Activated CD4-positive, alpha-beta T cell treated with anti-CD3 and anti-CD28 coated beads, Interleukin-2, amount 10 ng/mL, durations not matched to agents 7 days and 5 days (primary cell): ENCODE measurements at places on chromosomes 7 and 10. TPM values are rescaled to one million over a fixed set of nuclear protein-coding genes. Genes with fewer than 3 reads are reported as not detected.

DNA sequence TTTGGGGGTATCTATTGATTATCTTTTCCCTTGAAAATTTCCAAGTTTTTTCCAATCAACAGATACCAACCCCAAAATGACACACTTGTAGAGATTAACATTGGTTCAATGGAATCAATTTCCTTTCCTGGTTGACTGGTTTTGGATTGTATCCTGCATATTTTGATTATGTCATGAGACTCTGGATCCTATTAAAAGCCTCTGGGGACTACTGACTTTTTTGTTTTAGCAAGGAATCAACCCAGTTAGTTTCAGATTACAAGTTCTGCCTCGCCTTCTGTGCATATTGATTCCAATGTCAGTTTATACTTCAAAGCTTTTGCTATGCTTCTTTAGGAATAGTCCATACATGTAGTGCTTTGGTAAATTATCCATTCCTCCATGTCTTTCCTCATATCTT, 29.2 kb downstream of the COPG2 start:
- DNase-seq, result no peak
- H3K27ac ChIP-seq, result no peak overlapping the region
- H3K4me3 ChIP-seq, result no peak overlapping the region
- peaks cover 13% of the 10 kb centered on the region for H3K4me1 ChIP-seq
- H3K36me3 ChIP-seq, result peaks cover 6% of the 10 kb centered on the region

DNA sequence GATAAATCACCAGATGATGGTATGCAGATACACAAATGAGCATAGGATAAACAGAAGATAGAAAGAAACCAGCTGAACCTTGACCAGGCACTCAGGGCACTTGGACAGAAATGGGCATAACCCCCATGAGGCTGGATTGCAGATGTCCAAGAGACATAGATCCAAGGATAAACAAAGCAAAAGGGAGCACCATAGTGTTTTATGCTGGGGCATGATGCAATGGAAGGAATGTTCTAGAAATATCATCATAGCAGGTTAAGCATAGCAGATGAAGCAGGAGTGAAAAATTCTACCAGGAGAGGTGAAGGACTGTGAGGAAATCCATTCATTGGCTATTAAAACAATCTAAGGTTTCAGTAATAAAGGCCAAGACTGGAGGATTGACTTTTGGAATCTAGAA, 70.5 kb upstream of the TES start:
- H3K27ac ChIP-seq, result no peak overlapping the region
- H3K27me3 ChIP-seq, result peaks cover 16% of the 10 kb centered on the region
- no peak for DNase-seq

GRCh38 chr10:24568042-24568441, 155.6 kb downstream of the ARHGAP21 start:
- DNase-seq, result no peak
- no peaks in the 10 kb centered on the region for H3K4me1 ChIP-seq
- no peaks in the 10 kb centered on the region for H3K36me3 ChIP-seq
- no peak overlapping the region for H3K27ac ChIP-seq

- no peaks in the 10 kb centered on the region for H3K36me3 ChIP-seq
- H3K27me3 ChIP-seq, result no peaks in the 10 kb centered on the region
- no peaks in the 10 kb centered on the region for H3K4me1 ChIP-seq
- no peak overlapping the region for H3K27ac ChIP-seq
Observed at GRCh38 chr7:155567646-155568332, 21.4 kb upstream of the CNPY1 start.

DNA sequence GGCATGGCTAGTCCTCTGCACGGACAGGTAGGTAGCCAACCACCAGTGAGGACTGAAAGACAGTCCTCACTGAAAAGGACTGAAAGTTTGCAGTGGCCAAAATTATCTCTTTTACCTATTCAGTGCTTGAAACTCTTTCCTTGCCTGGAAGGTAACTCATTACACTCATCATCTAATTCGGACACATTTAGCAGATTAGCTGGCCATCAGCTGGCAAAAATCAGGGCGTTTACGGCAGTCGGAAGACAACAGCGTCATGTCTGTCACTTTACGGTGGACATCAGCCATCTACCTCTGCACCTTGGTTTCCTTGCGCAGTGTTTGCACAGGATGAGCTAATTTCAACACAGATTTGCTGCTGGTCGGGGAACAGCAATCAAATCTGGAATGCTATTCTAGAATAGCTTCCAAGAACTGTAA, 740 bp downstream of the ANXA7 start:
- peaks cover 20% of the 10 kb centered on the region for H3K36me3 ChIP-seq
- peak overlapping the region; percentile 90 for H3K27ac ChIP-seq
- peaks cover 46% of the 10 kb centered on the region for H3K4me1 ChIP-seq
- no peaks in the 10 kb centered on the region for H3K27me3 ChIP-seq
- peak overlapping the region; percentile 90 for H3K4me3 ChIP-seq
- DNase-seq, result peak; percentile 61

GRCh38 chr10:75592791-75593643, 161.6 kb downstream of the LRMDA start:
- no peaks in the 10 kb centered on the region for H3K36me3 ChIP-seq
- DNase-seq, result no peak
- no peak overlapping the region for H3K4me3 ChIP-seq
- H3K27me3 ChIP-seq, result peaks cover 1% of the 10 kb centered on the region

DNA sequence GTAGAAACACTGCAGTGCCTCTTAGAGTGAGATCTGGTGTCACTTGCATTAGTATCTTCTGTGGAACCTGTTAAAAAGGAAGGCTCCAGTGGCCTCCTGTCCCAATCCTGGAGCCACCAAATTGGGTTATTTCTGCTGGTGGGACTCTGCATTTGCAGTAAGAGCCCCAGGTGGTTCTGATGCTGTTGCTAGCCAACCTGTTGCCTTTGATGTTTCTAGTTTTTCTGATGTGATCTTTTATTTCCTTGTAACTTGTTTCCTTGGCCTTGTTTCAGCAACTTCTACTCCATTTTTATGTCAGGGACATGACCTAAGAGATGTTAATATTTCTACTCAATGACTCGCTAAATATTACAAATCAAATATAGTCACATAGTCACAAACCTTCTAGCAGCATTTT, 12.5 kb upstream of the STN1 start:
- DNase-seq, result no peak
- peaks cover 2% of the 10 kb centered on the region for H3K27me3 ChIP-seq
- no peak overlapping the region for H3K4me3 ChIP-seq
- H3K27ac ChIP-seq, result no peak overlapping the region

GRCh38 chr7:51517187-51517586, 200.6 kb upstream of the COBL start:
- no peaks in the 10 kb centered on the region for H3K27me3 ChIP-seq
- H3K4me3 ChIP-seq, result no peak overlapping the region
- DNase-seq, result no peak
- no peak overlapping the region for H3K27ac ChIP-seq
- no peaks in the 10 kb centered on the region for H3K36me3 ChIP-seq
- no peaks in the 10 kb centered on the region for H3K4me1 ChIP-seq

DNA sequence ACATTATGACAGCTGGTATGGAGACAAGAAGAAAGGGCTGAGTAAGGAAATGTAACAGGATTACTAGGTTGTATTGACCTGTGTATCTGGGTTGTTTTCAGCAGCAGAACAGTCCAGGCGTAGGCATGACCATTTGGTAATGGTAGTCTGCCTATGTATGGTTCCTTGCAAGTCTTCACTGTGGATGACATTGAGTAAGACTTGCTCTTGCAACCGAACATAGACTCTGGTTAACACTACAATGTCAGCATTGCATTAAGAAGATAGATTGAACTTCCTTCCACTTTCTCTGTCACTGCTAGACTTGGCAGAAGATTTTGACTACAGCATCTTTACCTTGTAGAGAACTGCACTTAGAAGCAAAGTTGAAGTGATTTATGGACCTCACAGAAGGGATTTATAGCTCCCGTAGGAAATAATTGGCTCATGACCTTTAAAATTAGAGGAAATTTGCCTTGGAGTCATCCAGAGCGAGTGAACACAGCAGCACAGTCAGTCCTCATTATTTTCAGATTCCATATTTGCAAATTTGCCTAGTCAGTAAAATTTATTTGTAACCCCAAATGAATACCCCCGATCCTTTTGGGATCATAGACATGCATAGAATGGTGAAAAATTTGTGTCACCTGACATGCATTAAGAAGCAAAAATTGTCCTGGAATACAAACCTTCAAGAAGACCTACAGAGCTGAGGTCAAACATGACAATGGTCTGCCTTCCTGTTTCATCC, 79.6 kb upstream of the STRIP2 start:
- no peaks in the 10 kb centered on the region for H3K36me3 ChIP-seq
- H3K4me1 ChIP-seq, result peaks cover 5% of the 10 kb centered on the region
- no peak overlapping the region for H3K4me3 ChIP-seq

- H3K27ac ChIP-seq, result no peak overlapping the region
- H3K4me1 ChIP-seq, result no peaks in the 10 kb centered on the region
- H3K27me3 ChIP-seq, result no peaks in the 10 kb centered on the region
- no peak overlapping the region for H3K4me3 ChIP-seq
- DNase-seq, result no peak
- H3K36me3 ChIP-seq, result no peaks in the 10 kb centered on the region
Observed at GRCh38 chr10:59107147-59107546, 69.3 kb upstream of the PHYHIPL start.

- no peak for DNase-seq
- peaks cover 6% of the 10 kb centered on the region for H3K36me3 ChIP-seq
- no peaks in the 10 kb centered on the region for H3K27me3 ChIP-seq
- H3K4me1 ChIP-seq, result peaks cover 14% of the 10 kb centered on the region
- peak overlapping the region; percentile 17 for H3K27ac ChIP-seq
Observed at GRCh38 chr10:70112071-70112470, 20.6 kb downstream of the AIFM2 start.

DNA sequence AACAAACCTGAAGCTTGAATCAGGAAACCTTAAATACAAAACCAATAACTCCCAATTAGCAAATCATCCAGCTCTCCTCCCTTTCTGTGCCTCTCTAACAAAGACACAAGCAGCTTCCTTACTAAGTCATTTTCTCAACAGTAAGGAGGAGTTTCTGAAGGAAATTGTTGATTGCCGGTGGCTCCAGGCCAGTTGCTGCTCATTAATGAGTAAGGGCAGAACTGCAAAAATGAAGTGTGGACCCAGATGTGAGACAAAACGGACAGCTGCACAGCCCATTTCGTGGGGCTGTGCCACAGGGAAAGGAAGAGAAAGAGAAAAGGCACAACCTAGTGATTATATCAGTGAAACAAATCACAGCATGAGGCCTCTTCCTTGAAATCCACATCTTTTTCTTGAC, 42.8 kb upstream of the RHOBTB1 start:
- no peaks in the 10 kb centered on the region for H3K4me1 ChIP-seq
- no peak overlapping the region for H3K27ac ChIP-seq
- H3K27me3 ChIP-seq, result peaks cover 4% of the 10 kb centered on the region
- DNase-seq, result no peak
- no peak overlapping the region for H3K4me3 ChIP-seq

DNA sequence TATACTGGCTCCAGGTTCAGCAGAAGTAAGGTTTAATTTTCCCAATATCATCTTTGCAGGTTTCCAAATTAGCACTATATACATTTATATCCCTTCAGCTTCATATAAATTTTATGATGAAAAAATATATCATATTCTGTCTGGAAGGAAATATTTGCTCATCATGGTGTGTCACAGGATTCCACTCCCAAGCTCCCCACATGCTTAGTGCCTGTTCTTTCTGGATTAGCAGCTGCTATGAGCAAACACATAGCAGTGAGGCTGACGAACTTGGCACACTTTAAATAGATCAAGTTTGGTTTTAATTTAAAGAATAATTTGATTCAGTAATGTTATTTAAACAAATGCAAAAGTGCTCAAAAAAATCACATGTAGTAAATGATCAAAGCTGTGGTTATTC, 251.9 kb downstream of the AGMO start:
- DNase-seq, result no peak
- H3K4me3 ChIP-seq, result no peak overlapping the region
- H3K27ac ChIP-seq, result no peak overlapping the region
- H3K4me1 ChIP-seq, result no peaks in the 10 kb centered on the region

GRCh38 chr10:113788604-113789083, 37.2 kb downstream of the PLEKHS1 start:
- H3K36me3 ChIP-seq, result no peaks in the 10 kb centered on the region
- no peak overlapping the region for H3K27ac ChIP-seq
- H3K4me3 ChIP-seq, result no peak overlapping the region
- peaks cover 9% of the 10 kb centered on the region for H3K27me3 ChIP-seq
- DNase-seq, result no peak
- H3K4me1 ChIP-seq, result no peaks in the 10 kb centered on the region

DNA sequence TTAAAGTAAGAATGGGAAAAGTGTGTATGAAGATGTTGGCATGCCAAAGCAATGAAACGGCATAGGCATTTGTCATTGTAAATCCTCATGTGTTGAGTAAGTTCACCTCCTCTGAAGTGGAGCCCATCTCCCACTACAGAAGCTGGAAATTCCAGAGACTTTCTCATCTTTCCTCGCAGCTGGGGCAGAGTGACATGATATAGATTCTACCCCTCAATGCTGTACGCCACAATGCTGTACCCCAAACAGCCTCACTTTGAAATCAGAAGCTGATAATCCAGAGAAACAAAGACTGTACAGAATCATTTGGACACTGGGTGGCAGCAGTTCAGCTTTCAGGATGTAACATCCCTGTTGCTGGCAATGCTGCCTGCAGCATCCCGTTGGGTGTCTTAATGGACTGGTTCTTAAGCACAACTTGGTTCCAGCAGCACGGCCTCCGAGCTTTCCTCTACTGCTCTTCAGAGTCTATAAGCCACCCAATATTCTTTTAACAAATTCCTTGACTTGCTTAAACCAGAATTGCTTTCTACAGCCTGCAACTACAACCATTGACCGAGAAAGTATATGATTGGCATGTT, 18.8 kb downstream of the ZC3HAV1L start:
- no peak overlapping the region for H3K27ac ChIP-seq
- H3K36me3 ChIP-seq, result peaks cover 4% of the 10 kb centered on the region
- H3K4me3 ChIP-seq, result no peak overlapping the region
- H3K27me3 ChIP-seq, result peaks cover 18% of the 10 kb centered on the region

Gene ALOX5
- total RNA-seq, result 6.7 TPM

Gene NPSR1
- total RNA-seq, result not detected

Gene NYAP1
- 0.32 TPM for total RNA-seq

Gene TWNK
- 11.6 TPM for total RNA-seq

Gene HTR5A
- total RNA-seq, result not detected

Gene HYAL4
- 0.54 TPM for total RNA-seq

Gene LRRC61
- 14.9 TPM for total RNA-seq

Gene OR2A12
- total RNA-seq, result not detected

Gene EN2
- total RNA-seq, result not detected

Gene MGMT
- 19.3 TPM for total RNA-seq
